ENCODE measurements at places on chromosomes 11 and 22. TPM values are rescaled to one million over a fixed set of nuclear protein-coding genes. Genes with fewer than 3 reads are reported as not detected.
A peak's percentile ranks its signal among the peaks of the same experiment; 100 is the strongest.

The CCDC116 gene
- 0.17 TPM for total RNA-seq

The NAALAD2 gene
- 0.77 TPM for total RNA-seq

The TRPC6 gene
- total RNA-seq = 1.5 TPM

The TNNT3 gene
- total RNA-seq = not detected

The OR2D2 gene
- 0.33 TPM for total RNA-seq

The LDHA gene
- total RNA-seq = 309 TPM

The MUC6 gene
- total RNA-seq = not detected

The CECR2 gene
- total RNA-seq = under 0.01 TPM

The IGLL1 gene
- total RNA-seq = not detected

The APOL5 gene
- not detected for total RNA-seq

The ESAM gene
- 0.26 TPM for total RNA-seq

GRCh38 chr11:61588728-61589191, 7.9 kb upstream of the SYT7 start:
- no peak overlapping the region for H3K4me3 ChIP-seq
- no peak overlapping the region for H3K27ac ChIP-seq
- H3K4me1 ChIP-seq = peaks cover 6% of the 10 kb centered on the region
- no peaks in the 10 kb centered on the region for H3K36me3 ChIP-seq

- peak overlapping the region; percentile 91 for H3K27ac ChIP-seq
- H3K4me3 ChIP-seq = peak overlapping the region; percentile 76
- no peaks in the 10 kb centered on the region for H3K27me3 ChIP-seq
- peaks cover 24% of the 10 kb centered on the region for H3K4me1 ChIP-seq
Measured at GRCh38 chr11:64268025-64268892, 16.2 kb downstream of the BAD start.

GRCh38 chr22:38468443-38469305, 778 bp downstream of the KDELR3 start:
- peaks cover 12% of the 10 kb centered on the region for H3K4me1 ChIP-seq
- DNase-seq = no peak

DNA sequence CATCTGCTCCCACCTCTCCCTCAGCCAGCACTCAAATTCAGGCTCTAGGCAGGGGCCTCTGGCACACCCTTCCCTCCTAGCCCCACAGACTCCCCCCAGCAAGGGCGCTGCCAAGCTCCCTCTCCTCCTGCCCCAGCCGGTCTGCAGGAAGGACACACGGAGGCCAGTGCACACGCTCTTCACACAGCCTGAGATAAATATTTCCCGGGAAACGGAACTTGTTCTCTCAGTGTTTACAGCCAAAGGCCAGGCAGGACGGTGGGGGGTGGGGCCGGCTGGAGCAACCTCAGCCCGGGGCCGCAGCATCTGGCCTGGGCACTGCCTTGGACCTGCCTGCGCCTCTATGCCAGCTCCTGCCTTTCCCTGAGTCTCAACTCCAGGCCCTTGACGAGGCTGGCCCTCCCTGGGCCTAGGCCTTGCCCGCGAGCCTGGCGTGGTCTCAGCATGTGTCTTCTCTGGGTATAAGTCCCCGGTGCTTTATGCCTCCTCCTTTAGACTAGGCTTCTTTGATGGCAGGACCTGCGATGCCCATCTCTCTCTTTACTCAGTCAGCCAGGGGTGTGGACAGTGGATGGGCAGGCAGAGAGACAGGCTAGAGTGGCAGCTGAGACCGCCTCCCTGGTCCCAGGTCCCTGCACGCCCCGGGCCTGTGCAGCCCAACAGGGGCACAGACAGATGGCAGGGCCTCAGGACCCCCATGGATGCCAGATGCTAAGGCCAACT, 48.4 kb downstream of the PDE2A start:
- H3K4me1 ChIP-seq = no peaks in the 10 kb centered on the region
- H3K27ac ChIP-seq = no peak overlapping the region
- no peaks in the 10 kb centered on the region for H3K36me3 ChIP-seq
- H3K4me3 ChIP-seq = no peak overlapping the region
- no peaks in the 10 kb centered on the region for H3K27me3 ChIP-seq

DNA sequence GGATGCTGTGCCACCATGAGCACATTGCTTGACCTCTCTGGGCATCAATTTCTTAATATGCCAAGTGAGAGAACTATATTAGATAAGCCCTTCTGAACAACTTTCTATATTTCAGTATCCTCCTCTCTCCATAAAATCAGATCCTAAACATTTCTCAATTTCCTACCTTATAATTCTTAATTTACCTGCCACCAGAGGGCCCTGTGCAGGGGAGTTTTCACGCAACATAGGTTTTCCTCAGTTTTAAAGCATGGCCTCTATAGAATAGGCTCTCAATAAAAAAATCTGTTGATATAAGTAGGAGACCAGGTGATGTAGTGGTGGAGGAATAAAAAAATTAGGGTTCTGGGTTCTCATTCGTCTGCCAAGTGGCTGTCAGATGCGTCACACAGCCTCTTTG, 83.7 kb upstream of the DBX1 start:
- no peak overlapping the region for H3K4me3 ChIP-seq
- DNase-seq = no peak
- no peaks in the 10 kb centered on the region for H3K36me3 ChIP-seq
- no peaks in the 10 kb centered on the region for H3K4me1 ChIP-seq
- H3K27me3 ChIP-seq = peaks cover 9% of the 10 kb centered on the region
- H3K27ac ChIP-seq = no peak overlapping the region

DNA sequence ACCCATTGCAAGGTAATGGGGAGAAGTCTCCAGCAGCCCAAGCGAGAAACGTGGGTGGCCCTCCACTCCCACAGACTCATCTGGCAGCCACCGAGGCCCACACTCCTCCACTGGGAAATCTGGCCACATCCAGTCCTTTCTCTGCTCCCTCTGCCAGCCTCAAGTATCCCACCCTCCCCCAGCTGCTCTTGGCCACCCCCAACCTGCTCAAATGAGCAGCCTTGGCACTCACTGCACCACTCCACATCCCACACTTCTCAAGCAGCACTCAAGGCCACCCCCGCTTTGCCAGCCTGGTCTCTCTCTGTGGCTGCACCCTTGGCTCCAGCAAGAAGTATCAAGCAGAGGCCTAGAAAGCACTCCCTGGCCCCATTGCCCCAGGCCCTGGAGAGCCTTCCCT, 28.2 kb downstream of the SLC22A12 start:
- no peak overlapping the region for H3K27ac ChIP-seq
- H3K27me3 ChIP-seq = no peaks in the 10 kb centered on the region
- DNase-seq = no peak
- H3K4me1 ChIP-seq = no peaks in the 10 kb centered on the region
- no peak overlapping the region for H3K4me3 ChIP-seq
- H3K36me3 ChIP-seq = no peaks in the 10 kb centered on the region

DNA sequence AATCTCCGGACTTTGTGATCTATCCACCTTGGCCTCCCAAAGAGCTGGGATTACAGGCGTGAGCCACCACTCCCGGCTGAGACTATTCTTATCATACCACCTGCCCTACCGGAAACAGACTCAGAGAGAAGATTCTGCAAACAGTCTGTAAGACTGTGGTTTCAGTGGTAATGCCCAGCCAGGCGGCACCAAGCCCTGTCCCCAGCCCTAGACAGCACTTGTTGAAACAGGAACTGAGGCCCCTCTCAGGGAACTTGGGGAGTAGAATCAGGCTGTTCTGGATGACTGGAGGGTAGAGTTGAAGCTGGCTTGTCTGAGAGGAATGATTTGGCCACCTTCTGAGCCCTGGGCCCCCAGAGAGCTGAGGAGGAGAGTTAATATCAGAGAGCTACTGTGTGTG, 1.3 kb upstream of the INSC start:
- H3K36me3 ChIP-seq = no peaks in the 10 kb centered on the region
- DNase-seq = no peak
- H3K4me1 ChIP-seq = no peaks in the 10 kb centered on the region

DNA sequence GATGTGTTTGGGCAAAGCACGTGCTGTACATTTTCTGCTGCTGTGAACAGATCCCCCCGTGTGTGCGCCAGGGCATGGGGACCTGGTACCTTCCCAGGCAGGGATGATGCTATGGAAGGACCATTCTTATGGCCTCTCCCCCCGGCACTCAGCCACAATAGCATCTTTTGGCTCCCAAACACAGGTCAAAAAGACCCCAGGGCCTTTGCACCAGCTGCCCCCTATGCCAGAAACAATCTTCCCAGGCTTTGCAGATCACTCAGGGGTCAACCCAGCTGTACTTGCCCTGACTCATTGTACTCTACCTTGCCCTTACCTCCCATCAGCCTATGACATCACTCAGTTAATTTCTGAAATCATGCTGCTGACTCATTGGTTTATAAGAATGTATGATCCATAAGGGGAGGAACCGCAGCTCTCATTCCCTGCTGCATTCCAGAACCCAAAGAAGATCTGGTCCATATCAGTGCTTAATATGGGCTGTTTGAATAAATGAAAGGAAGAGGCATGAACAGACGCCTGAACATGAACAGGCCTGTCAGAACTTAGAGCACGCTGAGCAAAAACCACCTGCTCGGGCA, 100.7 kb downstream of the CELSR1 start:
- peak; percentile 78 for DNase-seq
- H3K27ac ChIP-seq = no peak overlapping the region
- no peaks in the 10 kb centered on the region for H3K4me1 ChIP-seq
- H3K27me3 ChIP-seq = no peaks in the 10 kb centered on the region

- H3K4me3 ChIP-seq = peak overlapping the region; percentile 74
- H3K27me3 ChIP-seq = no peaks in the 10 kb centered on the region
- DNase-seq = no peak
- no peaks in the 10 kb centered on the region for H3K36me3 ChIP-seq
Measured at GRCh38 chr11:27361649-27362431, 1.2 kb downstream of the CCDC34 start.

DNA sequence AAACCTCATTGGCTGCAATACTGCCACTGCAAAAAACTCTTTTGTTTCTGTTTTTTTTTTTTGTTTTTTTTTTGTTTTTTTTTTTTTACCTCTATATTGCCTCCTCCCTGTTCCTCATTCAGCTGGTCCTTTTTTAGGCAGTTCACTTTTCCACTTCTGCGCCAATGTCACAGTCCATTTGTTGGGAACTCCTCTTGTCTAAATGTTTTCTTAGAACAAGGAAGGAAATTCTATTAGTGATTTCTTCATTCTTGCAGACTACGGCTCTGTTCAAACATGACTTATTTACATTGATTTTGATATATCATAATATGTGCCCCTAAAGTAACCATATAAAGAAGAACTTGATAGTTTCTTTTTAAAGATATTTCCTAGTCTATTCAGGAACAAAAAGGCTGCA, 2.9 kb downstream of the FAM118B start:
- no peak for DNase-seq
- H3K4me1 ChIP-seq = no peaks in the 10 kb centered on the region
- no peaks in the 10 kb centered on the region for H3K36me3 ChIP-seq
- H3K4me3 ChIP-seq = no peak overlapping the region
- no peak overlapping the region for H3K27ac ChIP-seq
- no peaks in the 10 kb centered on the region for H3K27me3 ChIP-seq

DNA sequence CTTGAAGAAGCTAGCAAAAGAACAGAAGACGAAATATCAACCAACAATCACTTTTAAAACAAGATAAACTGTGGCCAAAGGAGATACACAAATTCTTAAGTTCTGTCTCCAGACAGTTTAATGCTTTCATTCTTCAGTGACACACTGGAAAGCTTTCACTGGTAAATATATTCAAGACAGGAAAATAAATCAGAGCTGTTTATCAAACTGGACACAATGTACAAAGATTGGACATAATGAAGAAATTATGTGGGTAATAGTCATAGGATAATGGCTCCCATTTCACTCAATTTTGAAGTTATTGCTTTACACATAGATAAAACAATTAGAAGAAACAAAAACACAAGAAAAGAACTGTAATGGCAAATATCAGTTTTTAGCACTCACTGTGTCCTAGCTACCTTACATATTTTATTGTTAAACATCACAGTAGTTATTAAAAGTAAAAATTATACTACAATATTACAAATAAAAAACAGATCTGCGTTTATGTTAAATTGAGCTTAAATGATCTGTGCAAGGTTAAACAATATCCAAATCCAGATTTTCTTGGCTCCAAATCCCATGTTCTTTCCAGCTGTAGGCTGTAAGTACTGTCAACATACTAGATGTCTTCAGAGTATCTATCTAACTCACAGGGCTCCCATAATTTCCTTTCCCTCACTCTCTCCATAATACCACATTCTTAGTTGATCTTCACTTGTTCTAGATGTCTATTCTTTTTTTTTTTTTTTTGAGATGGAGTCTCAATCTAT, 38.6 kb upstream of the NOX4 start:
- H3K4me3 ChIP-seq = no peak overlapping the region
- H3K4me1 ChIP-seq = no peaks in the 10 kb centered on the region
- H3K27me3 ChIP-seq = no peaks in the 10 kb centered on the region
- no peak for DNase-seq

DNA sequence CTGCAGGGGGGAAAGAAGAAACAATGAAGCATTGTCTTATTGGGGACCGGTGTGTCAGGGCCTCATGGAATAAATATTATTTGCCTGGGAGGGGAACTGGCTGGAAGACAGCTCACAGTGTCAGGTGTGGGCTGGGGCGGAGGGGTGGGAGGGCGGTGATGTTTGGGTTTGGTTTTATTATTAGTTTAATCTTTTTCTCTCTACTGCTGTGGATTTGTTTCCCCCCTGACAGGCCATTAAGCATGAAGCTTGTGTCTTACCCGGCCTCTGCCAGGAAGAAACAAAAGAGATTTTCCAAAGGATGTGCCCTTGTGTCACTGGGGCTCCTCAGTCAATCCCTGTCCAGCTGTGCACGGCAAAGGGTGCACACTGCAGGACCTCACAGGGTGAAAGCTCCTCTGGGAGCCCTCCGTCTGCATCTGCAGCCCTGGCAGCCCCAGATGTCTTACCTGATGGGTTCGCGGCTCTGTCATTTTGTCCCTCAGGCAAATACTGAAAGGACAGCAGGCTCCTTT, 203.1 kb upstream of the TMEM45B start:
- H3K4me3 ChIP-seq = no peak overlapping the region
- H3K27ac ChIP-seq = no peak overlapping the region
- no peaks in the 10 kb centered on the region for H3K4me1 ChIP-seq
- no peak for DNase-seq

- peaks cover 43% of the 10 kb centered on the region for H3K4me1 ChIP-seq
- no peak overlapping the region for H3K4me3 ChIP-seq
- no peaks in the 10 kb centered on the region for H3K27me3 ChIP-seq
- peak overlapping the region; percentile 41 for H3K27ac ChIP-seq
- no peak for DNase-seq
- peaks cover 4% of the 10 kb centered on the region for H3K36me3 ChIP-seq
Measured at GRCh38 chr11:65309006-65309405, 5.7 kb upstream of the CDC42EP2 start.

DNA sequence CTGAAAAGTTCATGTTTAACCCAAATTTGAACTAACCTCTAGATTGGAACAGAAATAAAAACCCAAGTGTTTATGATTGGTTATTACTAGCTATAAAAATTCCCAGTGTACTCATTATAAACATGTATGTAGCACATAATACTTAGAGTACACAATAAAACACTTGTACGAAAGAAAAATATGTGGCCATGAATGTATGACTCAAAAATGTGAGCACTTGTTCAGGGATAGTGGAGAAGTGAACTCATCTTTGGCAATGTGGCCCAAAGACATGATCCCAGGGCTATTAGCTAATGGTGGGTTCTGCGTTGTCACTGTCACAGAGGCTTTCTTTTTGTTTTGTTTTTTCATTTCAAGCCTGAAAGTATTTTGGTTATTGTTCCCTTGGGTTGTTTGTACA, 72.0 kb downstream of the PPFIBP2 start:
- no peaks in the 10 kb centered on the region for H3K36me3 ChIP-seq
- no peak overlapping the region for H3K27ac ChIP-seq
- no peak for DNase-seq

GRCh38 chr22:40289991-40290459, 56.3 kb upstream of the ADSL start:
- H3K4me3 ChIP-seq = no peak overlapping the region
- no peaks in the 10 kb centered on the region for H3K4me1 ChIP-seq
- no peak overlapping the region for H3K27ac ChIP-seq
